Upper lobe of left lung (tissue), 6 donors: ENCODE measurements at places on chromosomes 2 and 18. TPM values are rescaled to one million over a fixed set of nuclear protein-coding genes. Genes with fewer than 3 reads are reported as not detected.

DNA sequence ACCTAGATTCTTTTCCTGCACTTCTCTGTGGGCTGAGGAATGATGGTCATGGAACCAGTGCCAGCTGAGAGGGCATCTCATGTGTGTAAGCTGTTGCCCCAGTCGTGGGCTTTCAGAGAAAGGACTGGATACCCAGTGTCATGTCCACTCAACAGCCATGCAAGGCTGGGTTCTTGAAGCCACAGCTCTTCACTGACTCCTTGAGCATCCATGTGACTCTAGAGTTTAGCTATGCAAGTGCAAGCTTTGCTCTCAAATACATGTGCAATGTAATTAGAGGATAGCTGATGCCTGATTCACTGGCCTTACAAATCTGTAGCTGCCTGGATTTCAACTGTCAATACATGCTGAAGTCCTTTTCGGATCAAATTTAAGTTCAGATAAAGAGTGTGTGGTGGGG is 46.8 kb upstream of the EML6 start:
- no peak for DNase-seq

DNA sequence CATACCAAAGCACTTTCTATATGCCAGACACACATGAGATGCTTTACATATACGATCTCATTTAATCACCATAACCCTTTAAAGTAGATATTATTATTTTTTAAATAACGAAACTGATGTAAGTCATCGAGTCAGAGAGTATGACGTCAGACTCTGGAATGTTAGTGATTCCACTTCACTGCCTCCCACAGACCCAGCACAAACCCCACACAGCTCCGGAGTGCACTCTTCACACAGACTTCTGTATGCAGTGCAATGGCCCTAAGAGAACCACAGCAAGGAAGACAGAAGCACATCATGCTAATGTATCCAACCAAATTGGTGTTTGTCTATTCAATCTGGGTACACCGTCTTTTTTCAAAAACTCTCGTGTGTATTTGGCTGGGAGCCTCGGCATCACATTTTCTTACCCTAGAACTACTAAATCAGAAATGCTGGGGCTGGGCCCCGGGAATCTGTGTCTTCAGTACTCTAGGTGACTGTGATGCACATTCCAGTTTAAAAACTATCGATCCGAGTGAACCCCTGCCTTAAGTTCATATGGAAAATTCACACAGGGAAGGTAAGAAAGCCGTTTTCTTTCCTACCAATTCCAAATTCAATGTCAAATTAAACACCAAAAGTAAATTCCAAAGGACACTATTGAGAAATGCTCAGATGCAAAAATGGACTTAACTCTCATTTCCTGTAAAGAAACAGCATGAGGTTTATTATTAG is 117.7 kb upstream of the ACVR1C start:
- no peak for DNase-seq

GRCh38 chr2:206045251-206045650 is 40.7 kb downstream of the INO80D start:
- no peak for DNase-seq

DNA sequence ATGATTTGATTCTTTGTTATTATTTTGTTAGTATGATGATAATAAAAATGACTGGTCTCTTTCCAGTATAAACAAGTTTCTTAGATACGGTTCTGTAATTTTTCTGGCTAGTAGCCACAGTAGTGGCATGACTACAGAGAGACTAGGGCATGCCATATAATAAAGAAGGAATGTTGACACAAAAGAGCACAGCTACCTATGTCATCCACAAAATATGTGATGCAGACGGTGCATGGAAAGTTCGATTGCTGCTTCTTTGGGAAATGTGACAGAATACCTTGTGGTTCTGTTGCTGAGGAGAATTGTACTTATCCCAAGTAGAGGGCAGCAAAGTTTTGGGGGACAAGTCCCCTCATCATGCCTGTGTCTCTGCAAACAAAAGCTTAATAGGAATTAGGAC is 26.1 kb upstream of the SETBP1 start:
- no peak for DNase-seq

DNA sequence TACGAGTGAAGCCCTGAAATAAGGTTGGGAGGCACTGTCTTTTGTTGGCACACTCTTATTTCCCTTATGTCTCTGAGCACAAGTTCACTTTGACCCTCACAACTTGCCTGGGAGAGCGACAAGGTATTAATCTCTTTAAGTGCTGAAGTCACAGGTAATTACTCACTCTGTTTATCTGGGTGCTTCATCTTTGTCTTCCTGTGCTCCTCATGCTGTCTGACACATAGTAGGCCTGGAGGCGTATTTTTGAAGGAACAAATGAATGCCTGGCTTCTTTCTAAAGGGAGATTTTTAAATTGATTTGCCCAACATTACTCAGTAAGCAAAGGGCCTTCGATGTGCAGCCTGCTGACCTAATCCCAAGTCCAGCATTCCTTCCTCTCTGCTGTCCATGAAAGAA is 507.1 kb upstream of the TNP1 start:
- no peak for DNase-seq

DNA sequence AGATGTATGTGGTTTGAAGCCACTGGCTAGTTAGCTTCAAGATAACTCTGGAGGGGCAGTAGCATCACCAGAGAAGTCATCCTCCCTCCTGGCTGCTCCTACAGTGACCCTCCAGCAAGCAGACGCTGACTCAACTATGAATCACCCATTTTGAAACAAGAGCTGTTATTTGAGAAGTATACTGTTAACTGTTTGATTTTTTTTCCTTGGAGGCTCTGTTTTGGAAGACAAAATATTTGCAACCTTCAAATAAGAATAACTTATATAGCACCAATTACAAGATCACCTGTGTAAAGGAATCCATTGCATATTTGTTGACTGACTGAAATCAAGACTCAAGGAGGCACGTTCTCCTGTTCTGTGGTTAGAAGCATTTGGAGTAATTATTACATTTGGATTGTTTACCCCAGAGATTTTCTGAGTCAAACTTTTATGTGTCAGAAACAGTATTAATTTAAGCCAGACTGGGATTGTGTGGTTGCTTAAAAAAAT is 313.8 kb downstream of the MTX2 start:
- DNase-seq, result no peak

- peak; percentile 19 for DNase-seq
Measured at GRCh38 chr2:239303711-239304532, 96.9 kb downstream of the HDAC4 start.

DNA sequence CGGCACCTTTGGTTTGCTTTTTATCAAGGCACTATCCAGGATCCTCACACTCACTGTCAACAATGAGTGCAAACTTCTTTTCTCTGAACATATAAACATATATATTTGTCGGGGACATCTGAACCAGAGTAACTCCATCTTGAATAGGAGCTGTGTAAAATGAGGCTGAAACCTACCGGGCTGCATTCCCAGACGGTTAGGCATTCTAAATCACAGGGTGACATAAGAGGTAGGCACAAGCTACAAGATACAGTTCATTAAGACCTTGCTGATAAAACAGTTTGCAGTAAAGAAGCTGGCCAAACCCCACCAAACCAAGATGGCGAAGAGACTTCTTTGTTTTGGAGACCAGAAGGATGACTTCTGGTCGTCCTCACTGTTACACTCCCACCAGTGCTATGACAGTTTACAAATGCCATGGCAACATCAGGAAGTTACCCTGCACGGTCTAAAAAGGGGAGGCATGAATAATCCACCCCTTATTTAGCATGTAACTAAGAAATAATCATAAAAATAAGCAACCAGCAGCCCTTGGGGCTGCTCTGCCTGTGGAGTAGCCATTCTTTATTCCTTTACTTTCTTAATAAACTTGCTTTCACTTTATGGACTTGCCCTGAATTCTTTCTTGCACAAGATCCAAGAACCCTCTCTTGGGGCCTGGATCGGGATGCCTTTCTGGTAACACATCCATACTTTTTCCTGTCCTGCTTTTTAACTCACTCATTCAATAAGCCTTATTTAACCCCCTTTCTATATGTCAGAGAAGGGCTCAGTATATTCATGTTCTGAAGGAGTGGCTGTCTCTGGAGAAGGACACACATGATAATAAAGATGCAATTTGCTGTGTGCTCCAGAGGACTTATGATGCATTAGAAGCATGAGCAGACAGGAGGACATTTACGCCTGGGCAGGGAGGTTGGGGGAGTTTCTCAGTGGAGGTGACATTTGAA is 65.4 kb downstream of the TACR1 start:
- DNase-seq, result no peak

DNA sequence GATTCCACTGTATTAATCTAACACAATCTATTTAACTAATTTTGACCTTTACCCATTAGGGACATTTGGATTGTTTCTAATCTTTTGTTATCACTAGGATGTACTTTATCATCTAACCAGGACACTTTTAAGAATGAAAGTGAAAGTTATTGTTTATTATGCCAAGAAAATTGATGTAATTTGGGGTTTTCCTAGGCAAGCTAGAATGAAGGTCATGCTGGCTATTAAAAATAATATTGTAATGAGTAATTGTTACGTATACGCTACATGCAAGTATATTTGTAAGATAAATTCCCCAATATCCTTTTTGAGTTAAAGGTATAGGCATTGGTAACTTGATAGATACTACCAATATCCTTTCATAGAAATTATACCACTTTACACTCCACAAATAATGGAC is 74.6 kb downstream of the COL5A2 start:
- no peak for DNase-seq

- DNase-seq, result no peak
Measured at GRCh38 chr18:40692871-40693270, 1262.2 kb upstream of the PIK3C3 start.

GRCh38 chr18:40431071-40431985 is 1523.7 kb upstream of the PIK3C3 start:
- no peak for DNase-seq

- peak; percentile 91 for DNase-seq
Measured at GRCh38 chr2:20012282-20013125, at the start of gene MATN3. MATN3 (minus strand) TSS chr2:20012668; CDS start chr2:20012631, 37 bp downstream.

DNA sequence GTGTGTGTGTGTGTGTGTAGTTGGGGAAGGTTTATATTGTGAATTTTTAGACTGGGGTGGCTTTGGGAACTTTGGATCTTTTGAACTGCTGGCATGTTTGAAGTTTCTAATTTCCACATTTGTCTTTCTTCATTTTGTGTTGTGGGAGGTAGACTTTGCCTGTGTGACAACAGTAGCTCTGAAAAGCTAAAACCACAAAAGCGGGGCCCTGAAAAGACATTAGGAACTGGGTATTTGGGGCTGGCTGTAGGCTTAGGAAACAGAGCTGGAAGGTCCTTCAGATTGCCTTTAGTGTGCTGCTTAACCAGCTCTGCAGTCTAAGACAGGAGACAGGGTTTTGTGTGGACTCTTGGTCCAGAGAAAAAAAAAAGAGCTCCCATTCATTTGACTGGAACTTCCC is 27.2 kb upstream of the DOCK10 start:
- no peak for DNase-seq

DNA sequence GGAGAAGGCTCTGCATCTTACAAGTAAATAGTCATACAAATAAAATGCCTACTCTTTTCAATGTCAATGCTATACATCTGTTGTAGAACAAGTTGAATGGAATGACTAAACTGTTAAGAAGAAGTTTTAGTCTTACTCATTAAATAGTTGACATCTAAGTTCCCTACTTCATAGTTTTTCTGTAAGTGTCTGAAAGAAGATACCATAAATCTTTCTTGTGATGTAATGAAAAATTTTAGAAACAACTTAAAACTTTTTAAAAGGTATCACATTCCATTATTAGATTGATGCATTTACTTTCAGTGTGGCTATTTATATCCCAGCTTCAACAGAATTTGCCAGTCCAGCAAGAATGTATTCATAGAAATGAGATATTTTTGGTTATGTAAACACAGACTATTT is 185.2 kb upstream of the EPC2 start:
- DNase-seq, result no peak

MC5R gene
- total RNA-seq, result not detected

CCDC178 gene
- total RNA-seq, result not detected

MAIP1 gene
- total RNA-seq, result 14.2 TPM

ING5 gene
- 181 TPM for total RNA-seq

REG3A gene
- total RNA-seq, result not detected

ITGA4 gene
- total RNA-seq, result 13.9 TPM
